ENCODE measurements at places on chromosomes 2 and 18.

GRCh38 chr2:129302106-129302505 lies 677.4 kb upstream of the RAB6C start:
- DNase-seq: no peak

- no peak for DNase-seq
Measured at GRCh38 chr2:215431290-215431689, 4.6 kb downstream of the FN1 start.

DNA sequence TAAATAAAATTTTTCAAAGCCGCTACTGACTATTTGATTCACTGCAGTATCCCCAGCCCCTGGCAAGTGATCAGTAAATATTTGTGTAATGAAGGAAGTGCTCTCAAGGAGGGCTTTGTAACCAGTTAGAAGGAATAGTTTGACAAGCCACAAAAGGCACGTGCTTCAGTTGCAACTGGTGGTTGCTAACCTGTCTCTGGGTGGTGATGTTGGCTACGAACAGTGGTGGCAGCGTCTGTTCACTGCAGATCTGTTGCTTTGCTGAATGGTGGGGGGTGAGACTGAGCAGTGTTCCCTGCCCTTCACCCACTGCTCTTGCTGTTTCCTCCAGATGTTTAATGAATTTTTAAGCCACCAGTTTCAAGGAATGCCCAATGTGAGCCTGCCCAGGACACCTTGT lies 73.9 kb upstream of the SIX2 start:
- no peak for DNase-seq

- no peak for DNase-seq
Measured at GRCh38 chr2:128630974-128631697, 312.5 kb upstream of the HS6ST1 start.

GRCh38 chr18:64253222-64253621 lies 104.3 kb upstream of the LINC00305 start:
- DNase-seq: no peak

GRCh38 chr2:60739156-60739555 lies 16.9 kb upstream of the PAPOLG start:
- no peak for DNase-seq

DNA sequence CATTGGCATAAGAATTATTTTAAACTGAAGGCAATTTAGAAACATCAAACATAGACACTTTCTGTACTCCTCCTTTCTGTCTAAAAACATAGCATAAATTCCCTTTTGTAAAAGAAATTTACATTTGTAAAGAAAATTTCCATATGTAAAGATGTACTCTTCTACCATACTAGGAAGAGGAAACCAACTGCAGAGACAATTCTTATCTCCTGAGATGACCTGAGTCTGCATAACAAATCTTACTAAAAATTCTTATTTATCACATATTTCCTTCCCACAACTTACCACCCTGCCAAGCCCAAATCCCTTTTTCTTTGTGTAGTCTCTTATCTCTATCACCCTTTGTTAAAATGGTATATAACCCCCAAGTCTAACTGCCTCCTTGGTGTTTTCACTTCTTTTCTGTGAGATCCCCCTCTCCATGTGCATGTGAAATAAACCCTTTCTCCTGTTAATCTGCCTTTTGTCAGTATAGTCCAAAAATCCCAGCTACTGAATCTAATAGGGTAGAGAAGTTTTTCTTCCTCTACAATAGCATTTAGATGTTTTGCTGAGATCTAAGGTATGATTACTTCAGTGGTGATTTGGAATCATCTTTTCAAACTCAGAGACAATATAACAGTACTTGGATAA lies 81.0 kb downstream of the CHN1 start:
- DNase-seq: no peak

- DNase-seq: no peak
Measured at GRCh38 chr2:226607379-226607778, 192.2 kb downstream of the IRS1 start.

- DNase-seq: no peak
Measured at GRCh38 chr2:74201596-74201995, 3.2 kb downstream of the MTHFD2 start.

GRCh38 chr2:158743466-158743865 lies 51.7 kb upstream of the DAPL1 start:
- DNase-seq: no peak

DNA sequence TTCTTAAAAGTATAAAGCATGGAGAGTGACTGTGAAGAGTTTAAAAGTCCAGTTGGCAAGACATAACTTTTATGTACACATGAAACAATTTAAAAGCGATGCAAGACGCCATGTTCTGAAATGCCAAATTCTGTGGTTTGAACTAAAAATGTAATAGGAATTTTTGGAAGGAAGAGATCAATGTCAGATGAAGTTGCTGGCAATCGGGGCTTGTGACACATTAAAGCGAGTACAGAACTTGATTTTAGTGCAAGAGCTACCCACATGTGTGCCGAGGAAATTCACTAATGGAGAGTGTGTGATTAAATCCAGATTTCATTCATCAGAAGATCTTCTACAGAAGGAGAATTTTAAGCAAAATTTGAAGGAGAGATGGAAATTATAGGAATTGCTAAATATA lies 220.2 kb upstream of the CCDC68 start:
- no peak for DNase-seq

DNA sequence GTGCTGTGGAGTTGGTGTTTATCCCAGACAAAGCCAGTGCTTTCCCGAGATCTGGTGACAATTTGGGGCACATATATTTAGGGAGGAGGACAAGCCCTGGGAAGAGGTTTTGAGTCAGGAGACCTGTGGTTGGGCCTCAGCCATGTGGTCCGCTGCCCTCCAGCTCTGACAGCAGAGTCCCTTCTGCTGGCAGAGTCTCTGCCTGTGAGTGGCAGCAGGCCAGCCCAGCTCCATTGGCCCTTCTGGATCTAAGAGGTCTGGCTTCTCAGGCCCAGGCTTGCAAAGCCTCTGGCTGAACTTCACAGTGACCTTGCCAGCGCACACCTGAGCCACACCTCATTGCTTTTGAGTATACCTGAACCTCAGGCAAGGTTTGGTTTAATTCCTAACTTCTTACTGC lies 115.3 kb downstream of the BCL2L11 start:
- DNase-seq: no peak

Measured in GM10248 (cell line).